ENCODE measurements at places on chromosomes 1 and 21.

- DNase-seq, result no peak
Measured at GRCh38 chr1:175599212-175599705, 144.1 kb downstream of the TNR start.

- no peak for DNase-seq
Measured at GRCh38 chr1:241470361-241470760, 49.2 kb downstream of the FH start.

DNA sequence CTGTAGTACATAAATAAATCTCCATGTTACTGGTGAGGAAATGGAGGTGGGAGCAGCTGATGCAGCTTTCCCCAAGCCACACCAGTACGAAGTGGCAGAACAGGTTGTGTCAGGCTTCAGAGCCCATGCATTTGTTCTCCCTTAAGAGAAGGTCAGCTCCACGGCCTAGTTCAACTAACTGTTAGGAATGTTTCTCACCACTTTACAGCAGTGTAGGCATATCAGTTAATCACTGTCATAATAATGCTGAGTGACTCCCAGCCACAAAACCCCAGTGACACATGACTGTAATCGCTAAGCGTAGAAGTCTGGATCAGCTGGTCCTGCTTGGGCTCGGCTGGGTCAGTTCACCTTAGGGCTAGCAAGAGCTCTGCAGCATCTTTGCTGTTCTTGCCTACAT is 90.4 kb downstream of the VPS26C start:
- DNase-seq, result no peak

GRCh38 chr21:35291034-35291433 is 241.9 kb upstream of the RUNX1 start:
- no peak for DNase-seq

DNA sequence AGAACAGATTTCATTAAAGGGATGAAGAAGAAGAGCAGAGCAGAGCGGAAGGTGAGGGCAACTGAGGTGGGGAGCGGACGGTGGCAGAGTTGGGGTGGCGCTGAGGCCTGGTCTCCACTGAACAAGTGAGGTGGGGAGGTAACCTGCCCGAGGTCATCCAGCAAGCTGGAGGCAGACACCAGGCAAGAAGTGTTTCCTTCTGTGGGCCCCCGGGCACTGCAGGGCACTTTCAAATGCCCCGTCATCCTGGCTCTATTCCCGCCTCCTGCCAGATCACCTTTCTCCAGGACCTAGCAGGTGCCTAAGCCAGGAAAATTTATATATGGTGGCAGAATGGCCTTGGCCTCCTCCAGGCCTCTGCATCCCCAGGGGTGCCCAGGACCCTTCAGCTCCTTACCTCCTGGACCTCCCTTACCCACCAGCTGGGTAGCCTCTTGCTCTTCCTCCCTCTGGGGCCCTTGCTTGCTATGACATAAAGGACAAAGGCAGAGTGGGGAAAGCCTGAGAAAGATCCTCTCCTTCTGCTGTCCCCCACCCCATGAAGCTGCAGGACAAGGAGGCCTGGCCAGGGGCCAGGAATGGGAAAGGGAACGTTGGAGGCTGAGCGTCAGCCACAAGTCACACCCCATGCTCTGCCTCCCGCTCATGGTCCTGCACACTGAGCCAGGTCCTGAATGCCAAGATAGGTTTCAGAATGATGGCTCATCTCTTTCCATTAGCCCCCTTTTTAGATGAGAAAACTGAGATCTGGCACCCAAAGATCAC is 29.0 kb downstream of the VWA5B1 start:
- no peak for DNase-seq

DNA sequence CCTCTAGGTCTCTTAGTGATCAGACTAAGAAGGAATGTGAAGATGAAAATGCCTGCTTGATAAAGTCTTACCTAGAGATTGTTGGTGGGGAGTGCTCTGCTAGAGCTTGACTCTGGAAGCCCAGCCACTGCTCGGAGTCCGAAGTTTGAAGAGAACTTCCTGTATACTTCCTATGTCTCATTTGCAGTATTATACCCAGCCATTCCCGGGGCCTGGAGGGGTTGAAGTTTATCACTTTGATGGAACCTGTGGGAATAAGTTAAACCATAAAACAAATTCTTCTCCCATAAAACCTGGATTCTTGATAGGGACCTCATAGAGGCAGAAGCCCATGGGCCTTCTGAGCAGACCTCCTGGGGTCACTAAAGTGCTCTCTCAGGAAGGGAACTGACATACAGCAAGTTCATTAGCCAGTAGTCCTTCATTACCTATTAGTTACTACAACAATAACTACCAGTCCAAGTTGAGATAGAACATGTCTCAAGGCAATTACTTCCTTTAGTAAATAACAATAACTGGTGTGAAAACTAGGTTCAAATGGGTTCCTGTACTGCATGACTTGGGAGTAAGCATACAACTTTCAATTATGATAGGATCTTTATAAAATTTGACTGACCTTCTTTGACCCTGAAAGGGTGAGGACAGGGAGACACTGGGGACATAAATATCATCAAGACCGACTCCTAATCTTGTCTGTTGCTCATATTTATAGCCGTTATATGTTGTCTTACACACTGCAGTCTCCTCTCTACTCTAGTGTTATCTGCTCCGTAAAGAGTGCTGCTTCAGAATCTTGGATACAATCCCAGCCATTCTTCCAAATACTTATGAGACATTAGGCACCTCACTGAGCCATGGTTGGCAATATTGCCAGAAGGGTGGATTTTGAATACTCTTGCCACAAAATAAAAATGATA is at the start of gene OR6N1:
OR6N1 (minus strand) TSS at position 246 of the 917 bp plus-strand sequence. CDS start 5,513 bp downstream, outside the sequence.
- no peak for DNase-seq

GRCh38 chr1:159892944-159893343 is 7.0 kb downstream of the CFAP45 start:
- no peak for DNase-seq

GRCh38 chr1:226309398-226310244 is 657 bp upstream of the LIN9 start:
- peak; percentile 4 for DNase-seq

- no peak for DNase-seq
Measured at GRCh38 chr1:22799971-22800370, 89.3 kb downstream of the EPHB2 start.

GRCh38 chr21:45972716-45973474 is 8.7 kb upstream of the COL6A1 start:
- no peak for DNase-seq

DNA sequence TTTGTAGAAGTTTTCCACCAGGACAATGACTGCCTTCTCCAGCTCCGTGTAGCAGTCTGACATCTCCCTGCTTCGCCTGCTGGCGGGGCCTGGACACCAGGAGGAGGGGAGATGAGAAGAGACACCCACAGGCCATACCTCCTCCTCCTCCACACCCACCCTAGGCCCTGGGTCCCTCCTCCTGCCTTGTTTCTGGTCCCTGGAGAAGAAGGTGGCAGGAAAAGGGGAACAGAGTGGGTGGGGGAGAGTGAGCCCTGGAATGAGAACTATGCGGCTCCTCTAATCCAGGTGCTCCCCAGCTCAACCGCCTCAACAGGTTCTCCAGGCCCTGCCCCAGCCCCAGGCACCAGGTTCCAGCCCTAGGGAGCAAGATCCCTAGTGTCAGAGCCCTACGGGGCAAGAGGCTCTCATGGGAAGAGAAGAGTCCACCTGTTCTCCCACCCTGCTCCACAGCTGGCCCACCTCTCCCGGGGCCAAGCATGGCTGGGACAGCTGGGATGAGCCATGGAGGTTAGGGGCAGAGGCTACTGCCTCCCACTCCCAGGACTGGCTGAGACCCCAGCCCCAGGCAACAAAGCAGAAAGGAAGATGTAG is 4.8 kb downstream of the S100A16 start:
- DNase-seq, result no peak

- no peak for DNase-seq
Measured at GRCh38 chr1:33326785-33327184, 5.9 kb upstream of the A3GALT2 start.

DNA sequence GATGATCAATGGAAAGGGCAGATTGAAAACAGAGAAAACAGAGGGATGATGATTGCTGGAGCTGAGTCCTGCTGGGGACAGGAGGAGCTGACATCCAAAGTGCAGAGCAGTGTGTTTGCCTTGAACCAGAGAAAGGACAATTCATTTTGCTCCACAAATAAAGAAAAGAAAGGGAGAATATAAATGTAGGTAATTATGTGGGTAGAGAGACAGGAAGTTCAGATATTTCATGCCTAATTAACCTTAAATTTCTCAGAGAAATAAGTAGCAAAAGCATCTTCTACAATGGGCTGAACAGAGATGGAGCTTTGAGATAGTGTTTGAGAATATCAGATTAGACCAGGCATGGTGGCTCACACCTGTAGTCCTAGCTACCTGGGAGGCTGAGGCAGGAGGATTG is 93.2 kb downstream of the TNFSF18 start:
- no peak for DNase-seq

- DNase-seq, result no peak
Measured at GRCh38 chr1:244160455-244161235, 109.6 kb downstream of the ZBTB18 start.

DNA sequence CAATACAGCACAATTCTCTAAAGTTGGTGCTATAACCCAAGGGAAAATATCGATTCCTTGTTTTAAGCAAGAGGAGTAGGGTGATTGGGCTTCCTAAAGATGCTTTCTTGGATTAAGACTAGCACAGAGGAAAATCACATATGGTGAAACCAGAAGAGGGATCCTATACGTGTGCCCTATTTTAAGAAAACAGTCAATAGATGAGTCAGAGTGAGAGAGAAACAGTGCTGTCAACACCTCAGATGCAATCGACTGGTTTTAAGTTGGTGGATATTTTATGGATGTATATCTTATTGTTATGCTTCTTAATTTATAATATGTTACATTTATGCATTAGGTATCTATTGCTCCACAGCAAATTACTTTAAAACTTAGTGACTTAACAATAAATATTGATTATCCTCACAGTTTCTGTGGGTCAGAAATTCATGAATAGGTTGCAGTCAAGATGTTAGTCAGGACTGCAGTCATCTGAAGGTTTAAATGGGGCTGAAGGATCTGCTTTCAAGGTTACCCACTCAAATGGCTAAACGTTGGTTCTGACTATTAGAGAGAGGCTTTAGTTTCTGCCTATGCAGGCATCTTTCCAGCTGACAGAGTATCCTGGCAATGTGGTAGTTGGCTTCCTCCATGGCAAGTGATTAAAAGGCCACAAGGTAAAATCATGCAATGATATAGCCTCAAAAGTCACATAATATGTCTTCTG is 61.6 kb upstream of the DEPDC1 start:
- no peak for DNase-seq

GRCh38 chr1:108854221-108855019 is 2.5 kb downstream of the AKNAD1 start:
- no peak for DNase-seq

- DNase-seq, result no peak
Measured at GRCh38 chr1:111891566-111891965, 97.9 kb downstream of the KCND3 start.

DNA sequence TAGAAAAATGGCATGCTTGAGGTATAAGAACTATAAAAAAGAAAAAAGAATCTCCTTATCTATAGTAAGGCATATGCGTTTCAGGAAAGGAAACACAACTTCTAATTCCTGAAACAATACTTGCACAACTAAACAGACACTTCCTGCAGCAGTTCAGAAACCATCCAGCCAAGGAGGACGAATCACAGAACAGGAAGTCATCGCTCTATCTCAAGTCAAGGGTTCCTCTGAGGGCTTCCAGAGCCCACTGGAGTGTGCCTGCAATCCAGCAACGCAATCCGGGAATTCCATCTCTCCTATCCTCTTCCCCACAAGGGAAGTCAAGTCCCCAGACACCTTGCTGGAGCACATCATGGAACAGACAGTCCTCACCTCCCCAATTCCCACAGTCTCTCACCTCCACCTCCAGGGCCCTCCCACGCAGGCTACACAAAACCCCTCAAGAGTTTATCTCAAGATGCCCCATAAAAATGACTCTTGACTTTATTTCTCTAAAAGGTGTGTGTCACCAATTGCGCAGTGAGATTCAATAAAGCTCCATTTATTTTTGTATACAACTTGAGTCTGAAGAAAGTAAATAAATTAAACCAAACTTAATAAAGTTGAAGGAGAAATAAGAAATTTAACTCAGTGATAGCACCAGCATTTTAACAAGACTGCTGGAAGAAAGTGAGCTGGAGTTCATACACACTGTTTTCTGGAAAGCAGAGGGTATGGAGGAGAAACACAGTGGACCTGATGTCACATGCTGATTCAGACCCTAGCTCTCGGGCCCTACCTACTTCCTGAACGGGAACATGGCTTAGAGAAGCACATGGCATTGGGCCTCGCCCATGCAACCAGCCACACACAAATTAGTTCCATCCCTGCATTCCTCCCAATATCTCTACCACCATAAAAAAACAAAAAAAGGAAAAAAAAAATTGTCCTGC is 39.9 kb downstream of the SIPA1L2 start:
- DNase-seq, result no peak

- no peak for DNase-seq
Measured at GRCh38 chr1:2574350-2574749, 12.2 kb upstream of the PRXL2B start.

GRCh38 chr1:175331891-175332290 is 139.3 kb upstream of the KIAA0040 start:
- no peak for DNase-seq

- DNase-seq, result no peak
Measured at GRCh38 chr1:5447503-5447960, 544.7 kb downstream of the NPHP4 start.

DNA sequence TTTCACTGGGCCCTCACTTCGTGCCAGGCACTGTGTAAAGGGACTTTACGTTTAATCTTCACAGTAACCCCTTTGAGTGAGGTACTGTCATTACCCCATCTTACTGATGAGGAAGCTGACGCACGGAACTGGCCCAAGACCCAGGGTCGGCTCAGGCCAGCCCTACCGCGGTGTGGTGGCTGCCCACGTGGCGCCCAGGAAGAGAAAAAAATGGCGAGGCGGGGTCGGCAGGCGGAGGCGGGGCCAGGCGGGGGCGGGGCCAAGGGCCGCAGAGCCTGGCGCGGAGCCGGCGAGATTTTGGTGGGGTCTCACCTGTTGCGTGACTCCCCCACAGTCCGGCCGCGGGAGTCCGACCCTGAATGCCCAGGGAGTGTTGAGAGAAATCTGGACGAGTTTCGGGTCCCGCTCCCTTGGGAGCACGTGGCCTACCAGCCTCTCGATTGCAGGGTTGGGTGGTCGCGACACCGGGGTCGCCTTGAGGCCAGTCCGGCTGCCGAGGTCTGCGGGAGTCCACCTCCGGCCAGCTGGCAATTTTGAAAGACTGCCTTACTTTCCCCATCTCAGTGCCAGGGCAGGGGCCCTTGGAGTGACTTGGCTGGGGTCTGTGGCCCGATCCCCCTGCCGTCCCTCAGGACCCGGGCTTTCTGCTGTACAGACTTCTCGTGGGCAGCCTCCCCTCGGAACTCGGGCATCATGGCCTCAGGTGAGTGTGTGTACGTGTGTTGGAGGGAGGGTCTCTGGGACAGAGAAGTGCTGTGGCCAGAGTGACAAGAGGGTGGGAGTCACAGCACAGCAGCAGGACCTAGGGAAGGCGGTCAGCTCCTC is at the start of the genes AMPD2 and GNAT2:
AMPD2 (plus strand) TSS at position 262 of the 825 bp plus-strand sequence. CDS start 1,339 bp downstream, outside the sequence.
GNAT2 (minus strand) TSS at position 41 of the 825 bp plus-strand sequence. CDS start 6,746 bp downstream, outside the sequence.
- DNase-seq, result peak; percentile 37

GRCh38 chr1:70737125-70737524 is 310.5 kb downstream of the PTGER3 start:
- DNase-seq, result no peak

GRCh38 chr1:28139025-28139712 is 37.3 kb downstream of the PTAFR start:
- no peak for DNase-seq
